MG63 (cell line): ENCODE measurements at places on chromosomes 7 and 10. TPM values are rescaled to one million over a fixed set of nuclear protein-coding genes. Genes with fewer than 3 reads are reported as not detected.
A peak's percentile ranks its signal among the peaks of the same experiment; 100 is the strongest.

GRCh38 chr7:92498557-92498956 is 20.8 kb upstream of the ERVW-1 start:
- DNase-seq = no peak

GRCh38 chr10:105062951-105063350 is 421.9 kb downstream of the SORCS3 start:
- DNase-seq = no peak

GRCh38 chr10:120335553-120335952 is 121.5 kb upstream of the PLPP4 start:
- no peak for DNase-seq

DNA sequence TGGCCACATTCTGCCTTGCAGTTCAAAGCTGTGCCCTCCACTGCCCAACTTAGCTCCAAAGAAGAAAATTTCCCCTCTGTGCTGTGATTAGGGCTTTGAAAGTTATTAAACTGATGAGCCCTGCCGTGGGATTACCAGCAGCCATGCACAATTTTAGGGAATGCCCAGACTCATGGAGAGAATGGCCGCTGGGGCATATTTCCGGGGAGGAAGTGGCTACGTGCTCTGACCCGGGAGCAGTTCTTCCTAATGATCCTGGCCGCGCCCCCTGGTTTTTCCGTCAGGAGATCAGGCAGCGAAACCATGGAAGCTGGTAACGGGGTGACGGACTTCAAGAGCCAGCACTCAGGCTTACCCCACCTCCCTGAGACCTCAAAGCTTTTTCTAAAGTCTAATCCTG is 365.5 kb upstream of the PFKP start:
- DNase-seq = no peak

GRCh38 chr7:149570784-149571183 is 73.2 kb upstream of the ZNF746 start:
- DNase-seq = no peak

DNA sequence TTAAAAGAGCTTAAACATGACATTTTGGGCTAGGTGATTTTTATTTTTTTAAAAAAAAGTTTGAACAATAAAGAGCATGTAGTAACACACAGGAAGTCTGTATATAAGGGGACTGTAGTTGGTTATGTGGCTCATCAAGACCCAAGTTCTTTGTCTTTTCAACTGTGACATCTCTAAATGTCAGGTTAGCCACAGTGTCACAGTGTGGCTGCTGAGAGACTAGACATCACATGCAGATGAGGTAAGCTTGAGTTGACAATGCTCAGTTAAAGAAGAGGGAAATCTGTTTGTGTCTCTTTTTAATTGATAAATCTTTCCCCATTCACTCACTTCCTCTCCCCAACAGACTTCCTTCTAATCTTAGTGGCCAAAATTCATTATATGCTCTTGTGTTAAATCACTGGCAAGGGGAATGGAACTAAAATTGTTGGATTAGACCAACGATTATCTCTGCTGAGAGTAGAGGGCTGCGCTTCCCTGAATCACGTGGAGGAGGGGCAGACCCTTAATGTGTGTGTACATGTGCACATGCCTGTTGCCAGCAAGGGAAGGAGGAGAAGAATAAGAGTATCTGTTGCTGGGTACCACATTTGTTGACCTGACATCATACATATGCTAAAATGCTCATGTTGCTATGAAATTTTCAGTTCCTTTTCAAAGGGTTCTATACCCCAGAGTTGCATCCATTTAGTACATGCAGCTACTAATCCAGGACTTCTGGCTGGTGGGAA is 78.3 kb downstream of the MMRN2 start:
- no peak for DNase-seq

DNA sequence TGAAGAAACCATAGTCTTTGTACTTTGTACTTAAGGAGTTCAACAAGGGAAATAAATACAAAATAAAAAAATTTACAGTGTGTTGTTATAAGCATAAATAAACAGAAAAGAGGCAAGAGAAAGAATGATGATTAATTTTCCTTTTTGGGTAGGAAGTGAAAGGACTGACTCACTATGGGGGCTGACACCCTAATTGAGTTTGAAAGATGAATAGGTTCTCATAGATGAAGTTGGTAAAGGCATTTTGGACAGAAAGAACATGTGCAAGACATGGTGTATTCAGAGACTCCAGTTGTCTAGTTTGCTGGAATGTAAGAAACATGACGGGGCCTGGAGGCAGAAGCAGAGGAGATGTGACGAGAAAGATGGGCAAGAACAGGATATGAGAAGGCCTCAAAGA is 83.7 kb downstream of the VPS50 start:
- no peak for DNase-seq

DNA sequence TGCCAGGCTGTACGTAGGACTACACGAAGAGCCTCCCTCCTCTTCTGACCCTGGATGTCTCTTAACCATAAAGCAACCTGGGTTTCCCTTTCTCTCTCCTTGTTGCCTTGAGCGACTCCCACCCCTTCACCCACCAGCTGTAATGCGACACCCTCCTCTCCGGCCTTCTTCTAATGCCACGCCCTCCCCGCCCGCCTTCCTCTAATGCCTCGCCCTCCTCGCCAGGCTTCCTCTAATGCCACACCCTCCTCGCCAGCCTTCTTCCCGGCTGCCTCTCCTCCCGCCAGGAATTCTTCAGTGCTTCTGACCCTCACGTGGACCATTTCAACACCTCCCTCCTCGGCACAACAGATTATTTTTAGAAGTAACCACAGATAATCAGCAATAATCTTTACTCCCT is 348.5 kb upstream of the SHH start:
- peak; percentile 6 for DNase-seq

GRCh38 chr10:66828957-66829356 is 96.9 kb upstream of the LRRTM3 start:
- no peak for DNase-seq

GRCh38 chr7:40425696-40426095 is 290.9 kb downstream of the SUGCT start:
- no peak for DNase-seq

DNA sequence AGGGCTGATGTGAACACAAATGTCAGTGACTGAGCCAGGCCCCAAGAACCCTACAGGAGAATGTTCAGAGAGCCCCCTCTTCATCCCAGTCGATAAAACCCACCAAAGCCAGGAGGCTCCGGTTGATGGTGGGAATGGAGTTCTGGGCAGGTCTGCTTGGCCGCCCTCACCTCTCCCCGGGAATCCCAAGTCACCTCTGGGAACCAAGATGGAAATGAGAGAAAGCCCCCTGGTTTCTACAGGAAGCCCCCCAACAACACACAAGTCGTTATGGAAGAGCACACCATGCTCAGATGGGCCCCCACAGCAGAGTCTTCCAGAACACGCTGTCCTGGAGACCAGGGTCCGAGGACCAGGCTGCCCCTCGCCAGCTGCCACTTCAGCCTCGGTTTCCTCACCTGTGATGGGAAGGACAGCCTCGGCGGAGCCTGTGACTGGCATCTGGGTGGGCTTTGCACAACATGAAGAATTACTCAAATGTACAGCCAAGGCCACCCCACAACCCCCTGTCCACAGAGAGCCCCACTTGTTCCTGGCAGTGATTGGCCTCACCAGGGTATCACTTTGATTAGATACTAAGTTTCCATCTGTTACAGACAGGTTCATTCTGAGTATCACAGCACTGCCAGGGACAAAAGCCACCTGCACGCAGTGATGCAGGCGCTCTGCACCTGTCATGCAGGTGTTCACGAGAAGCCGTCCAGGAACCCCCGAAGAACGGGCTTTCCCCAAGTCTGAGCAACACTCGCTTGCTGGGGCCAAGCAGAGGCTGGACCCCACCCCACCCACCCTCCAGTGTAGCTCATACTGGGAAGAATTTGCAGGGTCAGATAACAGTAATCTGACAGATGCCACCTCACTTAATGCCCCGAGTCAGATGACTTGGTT is 57.6 kb downstream of the MKI67 start:
- no peak for DNase-seq

DNA sequence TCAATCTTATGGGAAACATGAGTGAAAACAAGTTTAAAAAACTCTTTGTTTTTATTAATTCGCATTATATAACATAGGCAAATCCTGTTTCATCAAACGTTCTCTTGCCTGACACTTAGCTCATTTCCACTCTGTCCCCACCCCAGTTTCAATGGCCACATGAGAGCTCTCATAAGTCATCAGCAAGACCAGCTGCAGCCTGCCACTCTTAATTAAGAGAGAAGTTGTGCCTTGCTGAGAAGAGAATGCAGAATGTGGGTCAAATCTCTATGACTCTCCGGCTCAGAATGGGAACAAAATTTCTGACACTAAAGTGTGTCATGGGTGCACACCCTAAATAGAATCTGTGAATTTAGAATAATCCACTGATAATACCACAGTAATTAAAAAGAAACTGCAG is 39.6 kb downstream of the ASAH2 start:
- no peak for DNase-seq

DNA sequence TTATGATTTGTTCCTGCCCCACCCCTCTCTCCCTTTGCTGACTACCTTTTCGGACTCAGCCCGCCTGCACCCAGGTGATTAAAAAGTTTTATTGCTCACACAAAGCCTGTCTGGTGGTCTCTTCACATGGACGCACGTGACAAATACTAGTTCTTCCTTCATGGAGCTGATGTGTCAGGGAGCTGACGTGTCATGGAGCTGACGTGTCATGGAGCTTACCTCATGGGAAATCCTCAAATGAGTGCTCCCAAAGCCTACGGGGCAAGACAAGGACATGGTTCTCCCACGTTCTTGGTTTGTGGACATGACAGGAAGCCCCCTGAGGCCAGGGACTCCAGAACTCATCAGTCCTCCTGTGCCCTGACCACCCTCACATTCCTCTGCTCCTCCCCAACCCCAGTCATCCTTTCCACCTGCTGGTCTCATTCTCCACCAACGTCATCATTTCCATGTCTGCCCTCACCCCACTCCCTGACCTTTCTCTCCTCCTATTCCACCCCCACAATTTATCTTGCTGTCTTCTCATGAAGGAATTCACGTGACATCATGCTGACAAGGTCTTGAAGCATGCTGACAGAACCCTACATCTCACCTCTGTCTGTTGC is 261.3 kb downstream of the TCERG1L start:
- no peak for DNase-seq

- no peak for DNase-seq
Measured at GRCh38 chr7:128917122-128917521, 6.6 kb upstream of the KCP start.

GRCh38 chr7:33250421-33250871 is 121.1 kb downstream of the BBS9 start:
- no peak for DNase-seq

DNA sequence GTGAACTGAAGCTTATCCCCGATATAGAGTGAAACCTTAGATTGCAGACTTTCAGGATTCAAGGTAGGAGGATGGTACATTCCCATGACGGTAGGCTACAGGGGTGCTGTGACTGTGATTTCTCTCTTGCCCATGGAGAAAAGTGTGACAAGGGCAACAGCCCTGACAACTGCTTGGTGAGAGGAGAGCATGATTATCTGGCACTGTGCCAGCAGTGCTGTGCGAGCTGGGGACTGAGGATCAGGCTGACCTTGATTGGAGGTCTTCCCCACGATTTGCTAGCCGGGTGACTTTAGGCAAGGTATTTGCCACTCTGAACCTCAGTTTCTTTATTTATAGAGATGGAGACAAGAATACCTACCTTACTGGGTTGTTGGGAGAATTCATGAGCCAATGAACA is 229.5 kb downstream of the PTEN start:
- DNase-seq = no peak

- no peak for DNase-seq
Measured at GRCh38 chr7:142795339-142795863, 24.6 kb downstream of the PRSS2 start.

GRCh38 chr10:94630017-94630688 is 53.4 kb upstream of the CYP2C18 start:
- DNase-seq = no peak

DNA sequence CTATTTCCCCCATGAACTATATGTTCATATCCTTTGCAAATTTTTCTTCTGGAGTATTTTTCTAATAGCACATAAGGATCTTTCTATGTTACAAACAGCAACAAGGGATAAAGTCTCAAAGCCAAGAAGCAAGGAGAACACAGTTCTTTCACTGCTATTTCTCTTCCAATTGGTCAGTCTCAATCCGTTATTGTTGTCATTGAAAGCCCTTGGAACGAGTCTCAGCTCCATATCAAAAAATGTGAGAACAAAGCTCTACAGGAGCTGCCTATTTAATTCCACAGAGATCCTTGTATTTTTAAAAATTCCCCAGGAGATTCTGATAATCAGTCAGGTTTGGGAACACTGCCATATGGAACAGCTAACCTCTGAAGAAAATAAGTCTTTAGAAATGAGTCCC is 15.7 kb downstream of the SLC35B4 start:
- no peak for DNase-seq

GRCh38 chr7:118615681-118616080 is 391.2 kb downstream of the ANKRD7 start:
- no peak for DNase-seq

DNA sequence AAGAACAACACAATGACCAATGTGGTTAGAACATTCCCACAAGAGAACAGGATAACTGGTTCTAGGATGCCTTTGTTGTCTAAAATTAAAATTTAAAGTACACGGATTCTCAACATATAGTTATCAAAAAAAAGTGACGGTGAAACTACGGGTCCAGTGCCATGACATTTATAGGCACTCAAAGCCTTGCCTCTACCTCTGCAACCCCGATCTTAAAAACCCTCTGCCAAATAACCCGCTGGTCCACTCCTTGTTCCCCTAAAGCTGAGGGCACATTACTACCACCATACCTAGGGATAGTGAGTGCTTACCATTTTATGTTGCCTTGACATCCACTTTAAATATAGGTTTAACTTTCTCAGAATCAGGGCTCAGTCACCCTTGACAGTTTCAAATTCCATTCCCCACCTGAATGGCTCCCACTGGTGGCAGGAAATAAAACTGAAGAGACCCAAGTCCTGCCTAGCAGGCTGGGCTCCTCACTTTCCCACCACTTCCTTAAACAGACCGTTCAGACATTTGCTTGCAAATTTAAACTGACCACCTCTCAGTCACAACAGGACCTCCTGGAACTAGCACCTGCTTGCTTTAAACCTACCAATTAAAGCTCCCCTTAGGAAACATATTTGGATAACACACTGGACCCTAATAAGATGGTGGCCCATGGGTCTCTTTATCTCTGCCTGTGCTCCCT is 169.9 kb upstream of the ASAH2 start:
- DNase-seq = peak; percentile 16

The ABHD11 gene
- total RNA-seq = 5.0 and 16.7 TPM in 2 replicates

The AGR2 gene
- not detected in 2 replicates for total RNA-seq

The FOXP2 gene
- total RNA-seq = 0.20 TPM in 1 of 2 replicates, not detected in the other

The CALHM3 gene
- total RNA-seq = not detected in 2 replicates

The HTR5A gene
- not detected in 2 replicates for total RNA-seq

The ITPRID1 gene
- total RNA-seq = not detected in 2 replicates

The MYOF gene
- total RNA-seq = 69.3 and 75.6 TPM in 2 replicates

The GNG11 gene
- 6.3 and 7.1 TPM in 2 replicates for total RNA-seq

The STRIP2 gene
- 1.3 and 2.3 TPM in 2 replicates for total RNA-seq

The TSPAN33 gene
- 3.4 and 7.0 TPM in 2 replicates for total RNA-seq

The NCF1 gene
- not detected in 2 replicates for total RNA-seq

The PTPRN2 gene
- 0.16 TPM in 1 of 2 replicates, not detected in the other for total RNA-seq
